ENCODE measurements at places on chromosomes 5 and 9.

DNA sequence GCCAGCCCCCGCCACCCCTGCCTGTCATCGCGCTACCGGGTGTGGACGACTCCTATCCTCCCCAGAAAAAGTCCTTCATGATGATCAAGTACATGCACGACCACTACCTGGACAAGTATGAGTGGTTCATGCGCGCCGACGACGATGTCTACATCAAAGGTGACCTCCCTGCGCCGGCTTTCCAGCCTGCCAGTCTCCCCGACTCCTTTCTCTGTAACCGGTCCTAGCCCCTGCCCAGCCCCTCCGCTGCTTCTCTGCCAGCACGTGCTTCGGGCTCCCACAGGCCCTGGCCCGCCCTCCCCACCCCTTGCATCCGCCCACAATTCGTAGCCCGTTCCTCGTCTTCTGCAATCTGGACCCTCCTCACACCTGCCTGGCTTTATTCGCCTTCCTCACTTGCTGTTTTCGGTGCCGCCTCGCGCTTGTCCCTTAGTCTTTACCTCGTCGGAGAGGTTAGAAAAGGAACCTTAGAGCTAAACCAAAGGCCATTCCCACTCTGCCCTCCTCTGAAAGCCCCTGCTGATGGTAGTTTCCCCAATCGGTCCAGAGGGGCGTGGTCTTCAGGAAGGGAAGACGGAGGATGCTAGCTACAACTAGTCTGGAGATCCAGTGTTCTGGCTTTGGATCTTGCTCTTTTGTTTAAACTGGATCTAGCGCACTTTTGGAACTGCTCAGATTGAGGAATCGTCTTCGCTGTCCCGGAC is 1.4 kb downstream of the CHSY3 start:
- DNase-seq = no peak

DNA sequence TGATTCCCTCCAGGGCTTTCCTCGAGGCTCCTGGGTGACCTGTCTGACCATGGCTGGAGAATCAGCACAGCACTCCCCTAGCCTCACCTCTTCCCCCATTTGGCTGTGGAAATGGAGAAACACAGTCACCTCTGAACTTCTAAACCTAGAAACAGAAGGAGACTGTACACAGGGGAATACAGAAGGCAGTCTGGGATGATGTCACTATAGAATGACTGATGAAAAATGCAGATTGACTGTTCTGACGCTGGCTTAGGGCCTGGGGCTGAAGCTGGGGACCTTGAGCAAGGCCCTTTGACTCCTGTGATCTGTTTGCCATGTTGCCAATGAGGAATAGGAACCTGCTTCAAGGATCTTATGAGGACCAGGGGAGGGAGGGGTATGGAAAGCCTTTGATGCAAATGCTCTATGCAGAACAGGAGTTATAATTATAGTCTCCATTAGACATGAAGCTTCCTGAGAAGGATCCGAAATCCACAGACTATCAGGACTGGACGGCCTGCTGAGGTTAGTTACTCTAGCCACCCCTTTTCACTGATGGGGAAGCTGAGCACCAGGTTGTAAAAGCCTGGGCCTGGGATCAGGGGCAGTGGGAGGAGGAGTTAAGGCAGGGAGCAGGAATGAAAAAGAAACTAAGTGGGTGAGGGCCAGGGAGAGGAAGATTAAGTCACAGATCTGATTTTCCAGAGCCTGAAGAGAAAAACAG is 24.4 kb upstream of the ANXA6 start:
- no peak for DNase-seq

- DNase-seq = no peak
Observed at GRCh38 chr5:108461628-108462367, 79.9 kb upstream of the FBXL17 start.

GRCh38 chr5:40685976-40686486 is 6.3 kb downstream of the PTGER4 start:
- DNase-seq = no peak

GRCh38 chr5:15807871-15808270 is 307.9 kb downstream of the FBXL7 start:
- DNase-seq = no peak

- DNase-seq = no peak
Observed at GRCh38 chr9:14515571-14516198, 177.5 kb downstream of the ZDHHC21 start.

GRCh38 chr9:26725573-26725972 is 167.0 kb downstream of the CAAP1 start:
- no peak for DNase-seq

GRCh38 chr9:95810133-95810532 is 65.4 kb upstream of the ERCC6L2 start:
- DNase-seq = no peak

- DNase-seq = peak; percentile 23
Observed at GRCh38 chr9:127283917-127284497, 19.4 kb downstream of the GARNL3 start.

All from activated CD4-positive, alpha-beta T cell treated with anti-CD3 and anti-CD28 coated beads, Interleukin-10, Interleukin-2, amounts not matched to agents 100 ng/mL and 50 ng/mL, durations not matched to agents 16 hours and 8 hours (primary cell).